Activated gamma-delta T cell treated with Interleukin-2 at 50 U/mL for 16 hours (primary cell): ENCODE measurements at places on chromosomes 4 and X.

DNA sequence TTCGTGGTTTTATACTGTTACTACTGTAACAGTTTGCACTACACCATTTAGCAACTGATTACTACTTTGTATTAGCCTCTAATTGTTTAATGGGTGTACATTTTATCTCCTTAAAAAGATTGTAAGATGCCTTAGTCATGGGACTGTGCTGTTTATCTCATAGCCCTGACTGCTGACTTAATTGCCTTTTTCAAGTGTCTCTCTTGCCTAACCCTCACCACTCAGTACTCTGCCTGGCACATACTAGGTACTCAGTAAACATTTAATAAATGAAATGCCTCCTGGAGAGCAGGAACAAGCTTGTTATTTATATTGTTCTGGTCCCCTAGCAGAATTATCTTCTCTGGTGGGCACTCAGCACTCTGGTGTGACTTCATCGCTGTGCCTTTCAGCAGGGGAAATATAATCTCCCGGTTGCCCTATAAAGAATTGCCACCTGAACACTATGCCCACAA, 1.7 kb upstream of the STIM2 start:
- no peak for DNase-seq

- no peak for DNase-seq
Observed at GRCh38 chr4:113452868-113453620, 308.5 kb downstream of the CAMK2D start.

DNA sequence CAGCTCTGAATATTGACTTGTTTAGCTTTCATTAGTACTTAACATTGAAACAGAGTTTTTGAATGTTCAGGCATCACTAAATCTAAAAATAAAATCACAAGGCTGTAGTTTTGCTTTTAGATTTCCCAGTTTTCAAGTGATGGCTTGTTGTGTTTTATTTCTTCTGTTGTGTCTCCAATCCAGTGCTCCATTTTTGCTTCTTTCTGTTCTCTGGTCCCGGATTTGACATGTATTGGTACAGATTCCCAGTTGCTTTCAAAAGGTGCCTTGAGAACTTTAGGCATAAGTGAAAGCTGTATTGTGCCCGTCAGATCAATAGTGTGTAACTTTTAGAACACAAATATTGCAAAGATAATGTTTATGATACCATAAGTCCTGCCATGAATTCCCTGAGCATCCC, 53.2 kb downstream of the ARHGAP10 start:
- DNase-seq, result no peak

GRCh38 chr4:110085131-110085530, 113.3 kb downstream of the ELOVL6 start:
- DNase-seq, result peak; percentile 26

DNA sequence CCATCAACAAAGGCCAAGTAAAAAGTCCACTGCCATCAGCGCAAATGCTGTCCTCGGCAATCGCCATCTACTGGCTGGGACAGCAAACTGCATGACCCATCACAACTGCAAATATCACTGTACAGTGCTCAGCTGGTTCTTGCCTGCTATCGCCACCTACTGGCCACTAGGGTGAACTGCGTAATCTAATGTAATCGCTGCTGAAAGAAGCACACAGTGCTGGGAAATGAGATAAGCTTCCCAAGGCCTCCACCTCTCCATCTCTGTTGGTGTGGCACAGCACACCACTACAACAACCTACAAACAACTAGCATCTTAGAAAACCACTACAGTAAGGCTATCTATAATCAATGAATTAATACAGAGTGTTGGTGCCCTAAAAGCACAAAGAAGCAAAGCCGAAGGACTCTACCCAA, 298.3 kb downstream of the TEX13A start:
- peak; percentile 48 for DNase-seq

DNA sequence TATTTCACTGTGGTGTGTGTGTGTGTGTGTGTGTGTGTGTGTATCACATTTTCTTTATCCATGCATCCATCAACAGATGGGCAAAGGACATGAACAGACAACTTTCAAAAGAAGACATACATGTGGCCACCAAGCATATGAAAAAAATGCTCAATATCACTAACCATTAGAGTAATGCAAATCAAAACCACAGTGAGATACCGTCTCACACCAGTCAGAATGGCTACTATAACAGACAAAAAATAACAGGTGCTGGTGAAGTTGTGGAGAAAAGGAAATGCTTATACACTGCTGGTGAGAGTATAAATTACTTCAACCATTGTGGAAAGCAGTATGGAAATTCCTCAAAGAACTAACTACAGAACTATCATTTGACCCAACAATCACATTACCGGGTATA, 83.4 kb downstream of the PALLD start:
- DNase-seq, result no peak

- DNase-seq, result no peak
Observed at GRCh38 chrX:72042852-72043248, 88.9 kb downstream of the RTL5 start.

- no peak for DNase-seq
Observed at GRCh38 chr4:87029356-87029755, 94.5 kb downstream of the AFF1 start.

GRCh38 chrX:30875957-30876356, 13.1 kb downstream of the TAB3 start:
- DNase-seq, result no peak

DNA sequence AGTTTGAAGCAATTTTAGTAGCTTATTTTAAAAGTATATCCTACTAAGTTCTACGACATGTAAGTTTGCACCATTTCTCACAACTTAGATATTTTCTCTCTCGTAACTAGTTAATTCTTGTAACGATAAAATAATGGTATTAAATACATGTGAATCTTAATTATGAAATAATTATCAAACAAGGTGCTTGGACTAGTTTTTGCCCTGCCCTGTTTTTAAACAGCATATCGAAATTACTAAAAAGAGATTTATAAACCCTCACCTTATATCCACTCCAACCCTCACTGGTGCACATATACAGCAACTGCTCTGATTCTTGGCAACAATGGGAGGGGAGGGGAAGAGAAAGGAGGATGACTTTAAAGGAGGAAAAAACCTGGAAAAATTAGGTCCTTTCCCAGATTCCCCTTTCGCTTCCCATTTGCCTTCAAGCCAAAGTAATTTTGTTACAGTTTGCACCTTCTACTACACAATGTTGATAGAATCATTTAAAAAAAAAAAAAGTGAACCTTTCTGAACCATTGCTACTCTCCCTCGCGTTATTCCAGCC, 820 bp upstream of the MAB21L2 start:
- DNase-seq, result no peak

GRCh38 chr4:125313497-125313896, 1.3 kb upstream of the FAT4 start:
- DNase-seq, result no peak

DNA sequence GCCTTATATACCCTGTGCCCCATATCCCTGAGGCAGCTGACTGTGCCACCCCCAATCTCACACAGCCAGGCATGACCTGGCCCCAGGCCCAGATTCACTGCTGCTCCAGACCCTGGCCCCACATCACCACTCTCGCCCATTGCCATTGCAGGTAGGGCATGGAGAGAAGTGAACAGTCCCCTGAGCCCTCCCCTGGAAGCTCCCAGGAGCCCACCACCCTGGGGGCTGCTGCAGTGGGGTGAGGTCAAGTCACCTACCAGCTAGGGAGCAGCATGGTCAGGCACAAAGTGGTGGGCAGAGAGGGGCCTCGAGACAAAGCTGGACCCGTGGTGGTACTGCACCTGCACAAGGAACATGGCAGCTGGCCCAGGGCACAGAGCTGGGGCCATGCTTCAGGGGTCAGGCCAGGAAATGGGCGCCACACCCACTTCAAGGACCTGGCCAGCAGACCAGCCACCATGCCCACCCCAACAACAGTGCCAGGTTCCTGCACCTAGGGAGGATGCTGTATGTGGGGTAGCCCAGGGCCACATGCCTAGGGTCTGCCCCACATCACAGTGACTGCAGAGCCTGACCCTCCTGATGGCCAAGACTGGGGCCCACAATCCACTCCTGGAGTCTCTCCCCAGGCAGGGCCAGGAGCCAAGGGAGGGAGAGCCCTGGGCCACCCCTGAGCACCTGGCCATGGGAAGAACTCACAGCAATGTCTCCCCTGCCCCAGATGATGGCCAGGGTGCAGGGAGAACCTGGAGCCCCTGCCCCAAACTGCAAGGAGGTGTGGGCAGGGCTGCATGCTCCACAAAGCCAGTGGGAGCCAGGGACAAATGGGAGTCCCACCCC, 58.5 kb downstream of the COX18 start:
- no peak for DNase-seq

DNA sequence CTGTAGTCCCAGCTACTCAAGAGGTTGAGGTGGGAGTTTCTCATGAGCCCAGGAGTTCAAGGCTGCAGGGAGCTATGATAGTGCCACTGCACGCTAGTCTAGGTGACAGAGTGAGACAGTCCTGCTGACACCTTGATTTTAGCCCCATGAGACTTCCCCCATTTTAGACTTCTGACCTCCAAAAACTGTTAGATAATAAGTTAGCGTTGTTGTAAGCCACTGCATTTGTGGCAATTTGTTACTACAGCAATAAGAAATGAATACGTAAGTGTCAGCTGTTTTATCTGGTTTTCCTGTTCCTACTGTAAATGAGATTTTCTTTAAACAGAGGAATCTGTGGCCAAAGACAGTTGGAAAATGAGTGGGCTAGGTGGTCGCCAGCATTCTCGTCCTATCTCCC, 83.9 kb downstream of the ARHGAP10 start:
- no peak for DNase-seq

DNA sequence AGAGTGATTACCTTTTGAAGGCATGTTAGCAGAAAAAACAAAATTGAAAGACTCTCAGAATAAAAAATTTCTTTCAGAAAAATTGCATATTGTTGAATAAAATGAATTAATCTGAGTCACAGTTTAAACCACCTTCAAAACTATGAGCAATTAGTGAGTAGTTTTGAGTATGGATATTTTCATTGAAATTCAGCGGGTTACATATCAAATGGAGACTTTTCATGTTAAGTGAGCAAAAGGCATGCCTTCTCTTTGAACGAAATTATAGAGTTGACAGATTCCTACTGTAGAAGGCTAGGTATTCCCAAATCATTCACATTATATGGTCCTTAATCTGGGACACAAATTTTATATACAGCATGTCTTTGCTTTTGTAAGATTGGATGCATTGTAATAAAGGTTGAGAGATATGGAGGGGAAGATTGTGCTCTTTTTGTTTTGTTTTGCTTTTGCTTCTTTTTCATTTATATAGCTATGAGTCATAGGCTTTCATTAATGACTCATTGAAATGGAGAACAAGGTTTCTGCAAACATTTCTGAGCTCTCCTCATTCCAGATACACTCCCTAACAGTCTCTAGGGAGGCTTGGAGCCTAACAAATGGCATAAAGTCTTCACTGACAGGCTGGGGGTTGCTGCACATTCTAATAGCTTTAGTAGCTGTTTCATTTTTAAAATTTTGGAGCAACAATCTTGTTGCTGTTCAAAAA, 21.6 kb downstream of the PCDH18 start:
- no peak for DNase-seq

DNA sequence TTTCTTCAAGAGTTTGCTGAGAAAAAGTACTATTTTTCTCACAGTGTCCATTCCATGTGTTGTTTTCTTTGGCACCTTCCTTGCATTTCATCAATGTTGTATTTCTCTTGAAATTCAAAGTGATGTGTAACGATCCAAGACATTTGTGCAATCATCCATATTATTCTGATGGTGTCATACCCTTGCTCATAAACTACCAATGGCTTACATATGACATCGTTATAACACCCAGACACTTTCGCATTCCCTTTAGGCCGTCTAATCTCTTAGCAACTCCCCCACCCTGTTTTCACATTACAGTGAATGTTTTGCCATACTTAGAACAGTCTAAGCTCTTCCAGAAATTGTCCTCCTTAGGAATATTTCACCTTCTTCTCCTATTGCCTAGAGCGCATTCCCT, 1779.0 kb downstream of the PCDH7 start:
- DNase-seq, result no peak

DNA sequence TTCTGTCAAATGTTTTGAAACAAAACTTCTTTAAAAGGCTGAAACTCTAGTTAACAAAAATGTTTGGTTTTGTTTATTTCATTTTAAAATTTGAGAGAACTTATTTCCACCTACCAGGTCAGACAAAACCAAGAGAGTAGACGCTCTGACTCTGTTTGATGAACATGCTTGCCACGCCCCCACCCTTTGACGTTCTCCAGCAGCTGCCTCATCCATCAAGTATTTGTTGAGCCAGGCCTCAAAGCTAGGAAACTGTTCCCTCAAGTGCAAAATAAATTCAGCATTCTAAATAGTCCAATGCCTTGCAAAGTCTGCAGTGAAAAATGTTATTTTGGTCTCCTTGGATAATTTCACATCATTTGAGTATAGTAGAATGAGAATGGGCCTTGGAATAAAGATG, 121.6 kb downstream of the GUCY2F start:
- no peak for DNase-seq

GRCh38 chrX:117429501-117429900, 687.1 kb downstream of the KLHL13 start:
- DNase-seq, result no peak

DNA sequence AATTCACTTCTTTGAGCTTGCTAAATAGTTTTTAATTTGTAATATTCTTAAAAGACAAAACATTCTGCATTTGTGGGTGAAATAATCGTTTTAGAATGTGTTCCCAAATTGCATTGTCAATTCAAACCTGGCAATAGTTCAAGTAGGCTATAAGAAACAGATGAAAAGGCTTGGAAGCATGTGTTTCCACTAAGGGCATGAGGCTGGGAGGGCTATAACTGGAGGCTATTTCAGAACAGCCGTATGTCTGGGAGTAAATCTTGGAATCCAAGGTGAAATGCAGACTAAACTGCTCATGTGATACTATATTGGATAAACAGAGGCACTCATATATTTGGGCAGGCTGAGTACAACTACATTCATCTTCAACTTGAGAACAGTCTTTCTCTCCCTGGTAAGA, 117.4 kb upstream of the GRPR start:
- DNase-seq, result no peak

DNA sequence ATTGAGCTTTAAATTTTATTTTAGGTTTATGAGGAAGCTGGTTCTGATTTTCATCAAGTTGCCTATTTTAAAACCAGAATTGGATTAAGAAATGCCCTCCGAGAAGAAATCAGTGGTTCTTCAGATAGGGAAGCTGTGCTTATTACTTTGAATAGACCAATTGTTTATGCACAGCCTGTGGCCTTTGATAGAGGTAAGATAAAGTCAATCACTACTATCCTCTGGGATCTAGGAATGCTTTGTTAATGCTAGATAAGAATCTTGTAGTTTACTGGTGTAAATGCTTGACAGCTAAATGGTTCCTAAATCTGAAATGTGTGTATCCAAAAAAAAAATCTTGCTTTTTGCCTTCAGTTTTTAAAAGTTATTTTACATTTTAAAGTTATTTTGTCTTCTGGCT, 73.0 kb upstream of the ADAD1 start:
- no peak for DNase-seq

- DNase-seq, result no peak
Observed at GRCh38 chrX:132058975-132059374, 35.9 kb downstream of the STK26 start.

GRCh38 chr4:11005300-11005699, 320.7 kb upstream of the CLNK start:
- DNase-seq, result no peak

GRCh38 chr4:184473499-184474262, 669 bp downstream of the IRF2 start:
- peak; percentile 18 for DNase-seq

GRCh38 chr4:7852568-7853185, 87.0 kb downstream of the AFAP1 start:
- DNase-seq, result no peak

- no peak for DNase-seq
Observed at GRCh38 chr4:106316773-106317409, 541 bp downstream of the AIMP1 start.

- DNase-seq, result no peak
Observed at GRCh38 chr4:174436377-174436776, 85.9 kb downstream of the HPGD start.

GRCh38 chr4:87895964-87896621, 63.3 kb downstream of the MEPE start:
- no peak for DNase-seq
